ENCODE measurements at places on chromosomes 7 and 10.

GRCh38 chr7:148669927-148670326 lies 28.8 kb upstream of the CUL1 start:
- no peak for DNase-seq

DNA sequence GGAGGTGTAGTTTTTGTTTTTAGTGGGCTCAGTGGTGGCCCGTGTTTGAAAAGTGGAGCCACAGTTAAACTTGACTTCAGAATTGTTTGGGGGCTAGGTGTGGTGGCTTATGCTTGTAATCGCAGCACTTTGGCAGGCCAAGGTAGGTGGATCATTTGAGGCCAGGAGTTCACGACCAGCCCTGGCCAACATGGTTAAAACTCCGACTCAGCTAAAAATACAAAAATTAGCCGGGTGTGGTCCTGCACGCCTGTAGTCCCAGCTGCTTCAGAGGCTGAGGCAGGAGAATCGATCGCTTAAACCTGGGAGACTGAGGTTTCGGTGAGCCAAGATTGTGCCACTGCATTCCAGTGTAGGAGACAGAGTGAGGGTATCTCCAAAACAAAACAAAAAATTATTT lies 1.8 kb downstream of the CCT6A start:
- DNase-seq: no peak

DNA sequence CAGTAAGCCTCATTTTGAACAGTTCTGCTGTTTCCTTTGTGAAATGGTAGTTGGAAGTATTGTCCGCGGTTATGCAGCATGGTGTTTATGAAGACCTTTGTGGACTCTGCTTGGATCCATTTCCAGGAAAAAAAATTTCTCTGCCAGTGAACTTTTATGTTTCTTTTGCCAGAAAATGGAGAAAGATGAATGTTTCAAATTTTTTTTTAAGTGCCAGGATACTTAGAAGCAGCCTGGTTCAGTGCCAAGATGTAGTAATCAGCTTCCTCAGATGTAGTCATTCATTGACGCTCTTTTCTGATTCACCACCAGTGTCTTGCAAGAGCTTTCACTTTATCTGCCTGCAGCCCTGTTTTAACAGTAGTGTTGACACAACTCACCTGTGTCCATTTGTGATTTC lies 258.2 kb downstream of the SDK1 start:
- DNase-seq: no peak

DNA sequence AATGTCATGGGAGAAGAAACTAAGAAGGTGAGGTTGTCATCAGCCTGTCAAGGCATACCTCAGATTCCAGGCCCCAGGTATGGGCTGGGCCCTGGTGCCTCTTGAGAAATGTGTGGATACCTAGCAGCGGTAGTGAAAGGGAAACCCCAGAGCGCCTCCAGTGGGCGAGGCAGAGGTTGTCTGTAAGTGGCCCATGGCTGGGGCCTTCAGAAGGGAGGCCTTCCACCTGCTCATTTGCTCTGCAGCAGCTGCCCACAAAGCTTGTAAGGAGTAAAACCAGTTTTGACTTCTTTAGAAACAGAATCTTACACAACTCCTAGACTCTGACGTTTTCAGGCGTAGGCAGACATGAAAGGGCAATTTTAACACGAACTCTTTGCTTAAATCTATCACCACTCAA lies 509.9 kb downstream of the PARD3 start:
- DNase-seq: peak; percentile 21

- no peak for DNase-seq
These were observed 135.3 kb downstream of the CTTNBP2 start for GRCh38 chr7:117737926-117738325.
